ENCODE measurements at places on chromosomes 5 and 9.

GRCh38 chr9:123107639-123108285, 74.3 kb downstream of the GPR21 start:
- DNase-seq: no peak

DNA sequence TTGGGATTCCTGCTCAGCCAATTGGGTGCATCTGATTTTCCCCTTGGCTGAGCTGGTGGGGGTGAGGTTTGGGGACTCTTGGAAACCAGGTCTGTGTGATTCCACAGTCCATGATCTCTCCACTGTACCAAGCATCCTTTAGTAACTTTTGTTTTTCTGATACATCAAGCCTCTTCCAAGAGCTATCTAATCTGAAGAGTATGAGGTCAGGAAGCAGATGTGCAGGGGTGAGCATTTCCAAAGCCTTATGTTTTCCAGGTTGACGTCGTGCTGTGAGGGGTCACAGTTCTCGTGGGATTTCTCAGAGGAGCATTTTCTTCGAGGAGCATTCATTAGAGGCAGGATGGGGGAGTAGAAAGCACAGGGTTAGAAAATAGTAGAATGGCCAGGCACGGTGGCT, 95.3 kb downstream of the KLF4 start:
- no peak for DNase-seq

- DNase-seq: peak; percentile 24
Measured at GRCh38 chr9:25703701-25704357, 25.6 kb upstream of the TUSC1 start.

- DNase-seq: no peak
Measured at GRCh38 chr9:38619556-38620447, 594 bp downstream of the ANKRD18A start.

GRCh38 chr5:52771343-52772039, 16.2 kb upstream of the ITGA1 start:
- DNase-seq: no peak

- no peak for DNase-seq
Measured at GRCh38 chr9:98794802-98795201, 1.6 kb downstream of the ANKS6 start.

DNA sequence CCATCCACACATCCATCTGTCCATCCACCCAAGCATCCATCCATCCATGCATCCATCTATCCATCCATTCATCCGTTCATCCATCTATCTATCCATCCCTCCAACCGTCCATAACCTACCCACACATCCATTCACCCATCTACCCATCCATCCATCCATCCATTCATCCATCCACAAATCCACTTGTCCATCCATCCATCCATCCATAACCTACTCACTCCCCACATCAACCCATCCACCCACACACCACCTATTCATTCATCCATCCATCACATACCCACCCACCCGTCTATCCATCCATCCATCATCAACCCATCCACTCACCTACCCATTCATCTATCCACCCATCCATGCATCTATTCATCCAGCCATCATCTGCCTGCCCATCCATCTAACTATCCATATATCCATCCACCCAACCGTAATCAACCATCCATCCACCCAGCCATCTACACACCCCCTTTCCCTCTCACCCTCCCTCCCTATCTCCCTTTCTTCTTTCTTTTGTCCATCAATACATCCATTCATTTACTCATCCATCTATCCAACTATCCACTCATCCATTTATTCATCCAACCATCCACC, 43.6 kb upstream of the CLPTM1L start:
- DNase-seq: no peak

DNA sequence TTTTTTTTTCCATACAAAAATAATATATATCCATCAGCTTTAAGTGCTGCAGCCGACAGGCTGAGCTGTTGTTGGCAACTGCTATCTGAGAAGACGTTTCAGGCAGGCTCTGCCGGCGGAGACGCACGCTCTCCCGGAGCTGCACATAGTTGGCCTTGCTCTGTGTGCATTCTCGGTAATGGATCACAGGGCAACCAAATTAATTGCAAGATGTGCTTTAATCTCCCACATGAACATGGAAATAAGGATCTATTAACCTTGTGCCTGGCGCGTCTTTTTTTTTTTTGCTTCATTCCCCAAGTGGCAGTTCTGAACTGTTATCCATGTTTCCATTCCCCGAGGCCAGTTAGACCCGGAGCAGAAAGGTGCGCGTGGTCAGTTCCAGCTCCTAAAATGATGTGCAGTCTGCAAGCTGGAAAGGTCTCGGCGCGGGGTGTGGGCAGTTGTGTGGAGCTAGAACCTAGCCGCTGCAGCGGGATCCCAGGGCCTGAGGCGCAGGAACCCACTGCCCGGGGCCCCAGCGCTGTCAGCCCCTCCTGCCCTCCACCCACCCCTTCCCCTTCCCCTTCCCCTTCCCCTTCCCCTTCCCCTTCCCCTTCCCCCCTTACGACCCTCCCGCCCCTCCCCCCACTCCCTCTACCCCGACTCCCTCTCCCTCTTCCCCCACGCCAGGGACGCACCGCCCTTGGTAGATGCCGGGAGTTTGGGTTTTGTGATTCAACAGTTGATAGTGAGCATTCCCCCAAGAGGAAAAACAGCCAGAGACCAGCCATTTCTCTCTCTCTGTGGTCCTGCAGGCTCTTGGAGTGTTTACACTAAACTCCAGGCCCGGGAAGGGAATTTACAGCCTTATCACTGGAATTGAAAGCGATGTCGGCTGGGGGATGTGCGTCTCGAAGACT, 137.8 kb downstream of the CEP120 start:
- DNase-seq: peak; percentile 44

DNA sequence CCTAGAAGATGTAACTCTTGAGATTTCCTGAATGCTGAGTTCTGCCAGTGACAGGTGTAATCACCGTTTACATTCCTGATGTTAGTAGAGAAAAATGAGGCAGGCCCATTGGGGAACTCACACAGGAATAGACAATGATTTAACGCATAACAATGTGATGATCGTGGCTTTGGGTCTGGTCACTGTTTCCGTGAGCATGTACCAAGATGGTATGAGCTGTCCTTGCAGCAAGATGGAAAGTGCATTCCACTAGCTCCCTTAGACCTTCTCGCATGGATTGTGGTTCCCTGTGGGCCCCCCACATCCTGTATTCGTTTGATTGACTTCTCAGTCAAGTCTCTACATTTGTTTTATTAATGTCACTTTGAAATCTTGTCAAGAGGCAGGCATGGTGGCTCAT, 124.0 kb upstream of the DAP start:
- DNase-seq: peak; percentile 87

- no peak for DNase-seq
Measured at GRCh38 chr9:126677188-126678084, 63.7 kb downstream of the LMX1B start.

Measured in fibroblast of skin of right quadriceps (primary cell).